ENCODE measurements at places on chromosomes 1 and 21. TPM values are rescaled to one million over a fixed set of nuclear protein-coding genes. Genes with fewer than 3 reads are reported as not detected.

DNA sequence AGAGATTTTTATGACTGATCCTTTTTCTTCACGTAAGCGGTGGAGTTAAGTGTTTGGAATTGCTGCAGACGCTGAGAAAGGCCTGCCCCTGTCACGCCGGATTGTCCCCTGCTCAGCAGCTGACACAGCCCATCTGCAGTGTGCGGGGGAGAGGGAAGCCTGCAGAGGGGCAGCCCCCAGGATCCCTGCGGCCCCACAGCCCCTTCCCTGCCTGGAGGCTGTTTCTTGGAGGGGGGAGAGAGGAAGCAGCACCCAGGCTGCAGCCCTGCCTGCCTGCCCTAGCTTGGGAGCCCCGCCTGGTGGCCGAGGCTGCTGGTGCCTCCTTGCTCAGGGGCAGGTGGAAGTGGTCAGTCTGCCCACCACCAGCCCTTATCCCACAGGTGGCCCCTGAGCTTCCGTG, 50.7 kb downstream of the PRDM16 start:
- DNase-seq, result peak; percentile 62

- no peak for DNase-seq
These were observed 119.7 kb upstream of the WNT4 start for GRCh38 chr1:22262583-22262982.

DNA sequence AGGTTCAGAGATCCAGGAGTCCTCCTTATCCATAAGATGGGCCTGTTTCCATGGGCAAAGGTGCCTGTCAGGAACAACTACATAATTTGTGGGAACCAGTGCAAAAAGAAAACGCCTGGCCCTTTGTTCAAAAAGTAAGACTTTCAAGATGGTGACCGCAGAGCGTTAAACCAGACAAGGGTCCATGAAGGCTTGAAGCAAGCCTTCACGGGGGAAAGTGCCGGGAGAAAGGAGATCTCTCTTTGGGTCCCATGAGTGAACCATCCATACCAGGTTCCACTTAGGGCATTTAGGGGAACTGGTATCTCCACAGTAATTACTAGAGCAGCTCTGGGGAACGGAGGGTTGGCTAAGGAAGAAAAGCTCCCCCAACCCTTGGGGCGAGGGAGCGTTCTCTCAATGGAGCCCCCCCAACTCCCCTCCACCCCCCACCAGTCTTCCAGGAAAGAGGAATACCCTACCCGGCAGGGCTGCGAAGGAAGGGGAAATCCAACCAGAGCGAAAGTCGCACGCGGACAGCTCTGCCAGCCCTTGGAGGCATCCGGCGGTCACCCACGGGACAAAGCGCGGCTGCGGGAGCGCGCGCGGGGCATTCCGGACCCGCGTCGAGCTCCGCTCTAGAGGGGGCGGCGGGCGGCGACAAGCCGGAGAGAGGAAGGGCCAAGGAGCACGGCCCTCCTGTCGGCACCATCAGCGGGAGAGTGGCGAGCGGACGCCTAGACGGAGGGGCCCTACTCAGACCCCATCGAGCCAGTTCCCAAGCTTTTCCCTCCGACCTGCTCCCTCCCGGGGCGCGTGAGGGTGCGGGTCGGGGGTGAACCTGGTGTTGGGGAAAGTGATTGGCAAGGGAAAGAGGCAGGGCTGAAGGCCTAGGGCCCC, 687 bp upstream of the RASSF5 start:
- no peak for DNase-seq

- peak; percentile 59 for DNase-seq
These were observed 4.6 kb upstream of the SMCP start for GRCh38 chr1:152873495-152873894.

DNA sequence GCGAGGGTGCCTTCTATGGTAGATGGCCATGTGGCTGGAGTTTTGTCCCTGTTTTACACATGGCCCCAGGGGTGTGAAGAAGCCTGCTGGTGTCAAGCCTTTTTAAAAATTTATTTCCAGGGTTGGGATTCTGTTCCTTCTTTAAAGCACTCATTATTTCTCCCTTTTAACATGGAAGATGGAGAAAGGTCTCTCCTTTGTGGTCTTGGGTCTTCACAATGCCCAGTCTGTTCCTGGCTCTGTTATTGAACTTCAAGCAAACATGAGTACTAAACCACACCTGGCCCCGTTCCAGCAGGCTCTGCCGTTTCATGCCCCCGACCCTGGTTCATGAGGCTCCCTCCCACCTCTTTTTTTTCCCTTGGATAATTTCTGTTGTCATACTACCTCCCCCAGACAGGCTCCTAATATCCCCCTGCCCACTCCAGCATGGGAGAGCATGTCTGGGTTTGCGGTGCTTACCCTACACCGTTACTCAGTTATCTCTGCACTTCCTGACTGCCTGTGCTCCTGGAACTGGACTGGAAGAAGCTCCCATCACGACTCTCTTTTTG, 121.2 kb upstream of the KIAA0040 start:
- DNase-seq, result no peak

DNA sequence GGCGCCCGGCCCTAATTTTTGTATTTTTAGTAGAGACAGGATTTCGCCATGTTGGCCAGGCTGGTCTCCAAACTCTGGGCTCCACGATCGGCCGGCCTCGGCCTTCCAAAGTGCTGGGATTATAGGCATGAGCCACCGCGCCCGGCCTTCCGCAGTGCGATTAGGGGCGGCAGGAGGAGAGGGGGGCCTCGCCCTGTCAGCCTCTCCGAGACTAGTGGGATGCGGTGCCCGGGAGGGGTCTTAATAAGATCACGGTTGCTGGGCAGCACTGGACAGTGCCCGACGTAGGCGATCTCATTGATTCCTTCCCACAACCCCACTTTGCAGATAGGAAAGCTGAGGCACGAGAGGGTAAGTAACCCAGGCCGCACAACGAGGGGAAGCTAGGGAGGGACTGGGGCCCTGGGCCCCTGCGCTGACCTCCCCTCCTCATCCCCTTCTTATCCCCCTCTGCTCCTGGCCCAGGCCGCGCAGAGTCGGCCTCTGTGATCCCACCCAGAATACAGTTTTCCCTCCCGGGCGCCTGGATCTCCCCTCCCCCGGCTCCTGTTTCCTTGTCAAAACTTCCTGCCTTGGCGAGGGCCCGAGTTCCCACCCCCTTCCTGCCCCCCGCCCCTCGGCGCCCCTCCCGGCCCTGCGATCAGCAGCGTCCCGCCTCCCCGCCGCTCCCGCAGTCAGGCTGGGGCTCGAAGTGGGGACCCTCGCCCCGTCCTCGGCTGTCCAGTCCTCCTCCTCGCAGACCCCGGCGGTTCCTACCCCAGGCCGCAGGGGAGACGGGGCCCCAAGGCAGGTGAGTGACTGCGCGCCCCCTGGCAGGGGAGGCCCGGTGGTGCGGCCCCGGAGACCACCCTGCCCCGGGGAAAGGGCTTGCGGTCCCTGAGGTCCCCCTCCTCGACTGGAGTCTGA, at the start of gene PEAR1:
Gene PEAR1, plus strand, starts transcription at position 671 of the 906 bp plus-strand sequence. CDS start 10,209 bp downstream, outside the sequence.
- DNase-seq, result peak; percentile 77

DNA sequence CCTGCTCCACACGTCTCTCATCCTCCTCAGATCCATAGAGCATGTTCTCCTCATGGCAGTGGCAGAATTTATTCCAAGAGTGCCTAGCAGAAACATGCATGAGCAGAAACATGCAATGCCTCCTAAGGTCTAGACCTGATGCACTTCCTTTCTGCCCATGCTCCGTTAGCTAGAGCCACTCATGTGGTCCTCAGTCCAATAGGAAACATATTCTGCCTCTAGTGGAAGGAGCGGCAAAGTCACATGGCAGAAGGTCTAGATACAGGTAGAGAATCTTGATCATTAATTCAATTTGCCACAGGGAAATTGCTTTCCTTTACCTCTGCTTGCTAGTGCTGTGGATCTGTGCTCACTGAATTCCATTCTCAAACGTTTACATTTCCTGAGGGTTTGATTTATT, 130.4 kb downstream of the KIF26B start:
- no peak for DNase-seq

GRCh38 chr1:25794325-25794724, 5.7 kb upstream of the SELENON start:
- DNase-seq, result no peak

Gene MARK1
- total RNA-seq, result 9.3 TPM

Gene NMNAT2
- total RNA-seq, result 0.72 TPM

Gene KRTAP6-3
- not detected for total RNA-seq

Gene CRNN
- total RNA-seq, result 26.0 TPM

Gene OR2L2
- not detected for total RNA-seq

Gene F5
- 0.62 TPM for total RNA-seq

Gene COL8A2
- 39.8 TPM for total RNA-seq
